AG08395 (cell line): ENCODE measurements at places on chromosomes 1 and 21.

DNA sequence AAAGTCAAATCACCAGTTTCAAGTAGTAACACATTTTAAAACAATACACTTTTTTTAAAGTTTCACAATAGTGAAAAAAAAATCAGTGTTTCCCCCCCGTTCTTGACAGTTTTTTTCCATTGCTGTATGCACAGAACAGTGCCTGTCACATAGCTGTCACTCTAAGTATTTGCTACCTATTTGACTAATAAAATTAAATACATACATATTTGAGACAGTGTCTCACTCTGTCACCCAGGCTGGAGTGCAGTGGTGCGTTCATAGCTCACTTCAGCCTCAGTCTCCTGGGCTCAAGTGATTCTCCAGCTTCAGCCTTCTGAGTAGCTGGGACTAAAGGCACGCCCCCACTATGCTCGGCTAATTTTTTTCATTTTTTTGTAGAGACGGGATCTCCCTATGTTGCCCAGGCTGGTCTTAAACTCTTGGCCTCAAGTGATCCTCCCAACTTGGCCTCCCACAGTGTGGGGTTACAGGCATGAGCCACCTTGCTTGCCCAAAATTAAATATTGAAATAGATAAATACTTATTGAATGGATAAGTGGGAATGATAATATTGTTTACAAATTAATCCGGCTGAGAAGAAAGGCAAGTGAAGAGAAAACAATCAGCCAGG is 12.6 kb upstream of the RHBG start:
- DNase-seq = no peak

GRCh38 chr1:234963180-234963903 is 165.3 kb downstream of the TOMM20 start:
- DNase-seq = peak; percentile 81

- DNase-seq = peak; percentile 34
These were observed 5.5 kb downstream of the SMPDL3B start for GRCh38 chr1:27940297-27940696.

DNA sequence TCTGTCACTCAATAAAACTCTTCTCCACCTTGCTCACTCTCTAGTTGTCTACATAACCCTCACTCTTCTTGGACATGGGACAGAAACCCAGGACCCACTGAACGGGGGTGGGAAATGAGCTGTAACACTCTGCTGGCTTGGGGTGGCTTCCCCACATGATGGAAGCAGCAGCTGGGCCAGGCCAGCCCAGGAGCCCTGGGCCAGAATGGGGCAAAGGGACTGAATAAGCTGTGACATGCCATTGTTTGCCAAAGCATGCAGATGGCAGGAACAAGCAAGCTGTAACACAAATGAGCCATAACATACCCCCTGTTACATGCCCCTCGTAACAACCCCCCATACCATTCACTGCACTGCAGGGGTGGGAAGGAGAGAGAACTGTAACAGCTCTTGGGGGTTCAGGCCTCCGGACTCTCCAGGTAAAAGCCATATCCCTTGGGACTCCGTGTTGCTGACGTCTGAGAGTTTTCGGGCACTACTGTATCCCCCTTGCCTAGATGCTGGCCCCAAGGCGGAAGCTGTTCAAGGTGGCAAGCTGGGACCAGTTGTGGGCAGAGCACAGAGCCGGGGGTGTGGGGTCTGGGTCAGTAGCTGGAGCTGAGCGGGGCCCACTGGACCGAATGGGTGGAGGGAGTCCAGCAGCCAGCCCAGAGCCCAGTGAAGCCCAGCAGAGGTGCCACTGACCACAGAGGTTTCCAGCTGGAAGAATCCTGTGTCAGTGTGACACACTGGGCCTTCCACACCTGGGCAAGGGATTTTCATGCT is 56.1 kb upstream of the DMRTB1 start:
- no peak for DNase-seq

- no peak for DNase-seq
These were observed 10.0 kb upstream of the NHLH2 start for GRCh38 chr1:115850937-115851336.

DNA sequence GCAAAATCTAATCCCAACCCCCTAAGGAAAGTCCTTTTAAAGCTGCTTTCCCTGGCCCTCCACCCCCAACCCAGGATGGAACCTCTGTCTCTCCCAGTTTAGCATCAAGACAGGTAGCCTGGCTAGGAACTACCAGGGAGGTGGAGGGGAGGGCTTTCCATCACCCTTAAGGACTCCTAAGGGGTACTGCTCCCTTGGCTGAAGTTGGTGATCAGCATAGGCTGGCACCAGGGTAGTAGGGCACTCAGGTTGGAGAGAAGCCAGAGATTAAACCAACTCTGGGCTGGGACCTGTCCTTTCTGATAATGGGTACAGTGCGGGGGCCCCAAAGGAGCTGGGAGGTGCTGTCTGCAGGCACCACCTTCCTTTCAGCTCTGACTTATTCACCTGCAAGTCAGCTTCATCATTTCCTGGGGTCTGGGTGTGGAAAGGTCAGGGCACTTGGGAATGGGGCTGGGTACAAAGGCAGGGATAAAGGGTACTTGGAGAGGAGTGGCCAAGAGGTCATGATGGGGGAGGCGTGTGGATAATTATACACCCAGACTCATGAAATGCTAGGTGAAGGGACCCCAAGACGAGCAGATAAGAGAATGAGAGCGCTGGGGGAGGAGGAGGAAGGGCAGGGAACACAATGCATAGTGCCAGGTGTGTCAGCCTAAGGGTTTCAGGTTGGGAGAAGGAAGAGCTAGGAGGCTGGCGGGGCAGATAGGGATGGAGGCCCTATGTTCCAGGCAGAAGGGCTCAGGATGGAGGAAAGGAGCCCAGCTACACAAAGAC is 1.2 kb downstream of the ARHGEF2 start:
- no peak for DNase-seq

DNA sequence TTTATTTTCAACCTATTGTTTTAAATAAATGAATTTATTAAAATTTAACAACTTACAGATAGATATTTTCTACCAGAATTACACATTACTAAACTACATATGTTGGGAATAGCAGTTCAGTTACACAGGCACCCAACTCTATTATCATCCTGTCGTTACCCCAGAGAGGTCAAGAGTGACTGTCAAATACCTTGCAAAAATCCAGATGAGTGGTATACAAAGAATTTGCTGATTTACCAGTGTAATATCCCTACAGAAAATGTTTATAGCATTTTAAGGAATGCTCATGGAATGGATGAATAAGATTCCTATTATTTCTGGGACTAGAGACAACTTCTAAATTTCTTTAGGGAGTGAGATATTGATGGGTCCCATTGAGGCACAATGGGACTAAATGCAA is 300.7 kb upstream of the RGS18 start:
- no peak for DNase-seq
